ENCODE measurements at places on chromosomes 6 and 20.
A peak's percentile ranks its signal among the peaks of the same experiment; 100 is the strongest.

GRCh38 chr20:24497851-24498250 lies 28.4 kb downstream of the SYNDIG1 start:
- no peak for DNase-seq
- no peak overlapping the region for H3K27ac ChIP-seq
- H3K27me3 ChIP-seq: no peaks in the 10 kb centered on the region
- H3K36me3 ChIP-seq: no peaks in the 10 kb centered on the region

DNA sequence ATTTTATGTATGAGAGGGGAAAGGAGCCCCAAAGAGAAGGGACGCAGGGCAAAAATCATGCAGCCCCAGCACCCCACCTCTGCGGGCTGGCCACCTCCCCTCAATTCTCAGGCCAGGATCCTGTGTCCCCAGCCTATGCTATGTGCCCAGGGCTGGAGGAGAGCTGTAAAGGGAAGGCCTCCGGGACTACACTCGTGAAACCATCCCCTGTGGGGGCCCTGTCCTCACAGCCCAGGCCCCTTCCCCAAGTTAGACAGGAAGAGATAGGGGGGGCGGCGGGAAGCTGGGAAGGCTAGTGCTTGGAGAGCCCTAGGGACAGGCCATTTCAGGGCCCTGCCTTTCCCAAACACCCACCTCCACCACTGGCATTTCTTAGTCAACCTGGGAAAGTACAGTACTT lies 1.4 kb upstream of the COL11A2 start:
- DNase-seq: no peak
- peaks cover 27% of the 10 kb centered on the region for H3K36me3 ChIP-seq
- H3K4me1 ChIP-seq: peaks cover 32% of the 10 kb centered on the region
- peak overlapping the region; percentile 50 for H3K4me3 ChIP-seq

GRCh38 chr6:170572704-170573466 lies 11.6 kb downstream of the PDCD2 start:
- H3K4me3 ChIP-seq: no peak overlapping the region
- H3K27me3 ChIP-seq: no peaks in the 10 kb centered on the region
- peaks cover 85% of the 10 kb centered on the region for H3K36me3 ChIP-seq
- no peak overlapping the region for H3K27ac ChIP-seq
- H3K4me1 ChIP-seq: no peaks in the 10 kb centered on the region
- no peak for DNase-seq

DNA sequence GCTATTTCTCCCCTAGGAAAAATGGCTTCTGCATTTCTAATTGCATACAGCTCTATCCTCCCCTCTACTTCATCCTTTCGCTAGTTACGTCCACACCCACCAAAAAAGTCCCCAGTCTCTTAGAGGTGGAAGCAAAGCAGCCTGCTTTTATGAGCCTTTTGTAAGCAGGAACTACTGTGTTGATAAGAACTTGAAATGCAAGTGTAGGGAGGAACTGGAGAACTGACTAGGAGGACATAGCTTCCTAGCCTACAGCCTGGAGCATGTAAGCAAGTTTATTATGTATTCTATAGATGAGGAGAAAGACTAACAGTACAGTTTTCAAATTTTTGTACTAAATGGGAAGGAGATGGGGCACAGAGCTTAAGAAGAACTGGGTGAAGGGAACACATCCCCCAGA lies 10.3 kb downstream of the ARHGAP18 start:
- H3K4me1 ChIP-seq: peaks cover 27% of the 10 kb centered on the region
- no peaks in the 10 kb centered on the region for H3K27me3 ChIP-seq
- H3K4me3 ChIP-seq: no peak overlapping the region
- H3K27ac ChIP-seq: no peak overlapping the region
- no peaks in the 10 kb centered on the region for H3K36me3 ChIP-seq

DNA sequence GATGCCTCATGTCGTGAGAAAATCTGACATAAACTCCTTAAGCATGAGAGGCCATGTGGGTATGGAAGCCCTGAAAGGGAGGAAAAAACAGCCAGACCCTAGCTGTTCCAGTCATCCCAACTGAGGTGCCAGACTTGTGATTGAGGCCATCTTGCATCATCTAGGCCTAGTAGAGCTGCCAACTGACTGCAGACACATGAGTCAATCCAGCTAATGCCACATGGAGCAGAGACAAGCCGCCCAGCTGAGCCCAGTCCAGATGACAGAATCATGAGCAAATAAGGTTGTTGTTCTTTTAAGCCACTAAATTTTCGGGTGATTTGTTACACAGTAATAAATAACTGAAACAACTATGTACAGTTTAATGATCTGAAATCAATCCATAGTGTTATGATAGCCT lies 680.9 kb downstream of the MAFB start:
- no peaks in the 10 kb centered on the region for H3K4me1 ChIP-seq
- no peak overlapping the region for H3K27ac ChIP-seq
- no peaks in the 10 kb centered on the region for H3K36me3 ChIP-seq
- H3K4me3 ChIP-seq: no peak overlapping the region

GRCh38 chr6:113048741-113049140 lies 701.6 kb downstream of the RFPL4B start:
- H3K36me3 ChIP-seq: no peaks in the 10 kb centered on the region
- no peak overlapping the region for H3K27ac ChIP-seq
- no peaks in the 10 kb centered on the region for H3K27me3 ChIP-seq
- no peak overlapping the region for H3K4me3 ChIP-seq

GRCh38 chr6:108957221-108957620 lies 109.0 kb downstream of the ARMC2 start:
- H3K27ac ChIP-seq: no peak overlapping the region
- no peak overlapping the region for H3K4me3 ChIP-seq
- H3K4me1 ChIP-seq: peaks cover 18% of the 10 kb centered on the region
- no peak for DNase-seq
- no peaks in the 10 kb centered on the region for H3K27me3 ChIP-seq

- no peak overlapping the region for H3K27ac ChIP-seq
- H3K36me3 ChIP-seq: no peaks in the 10 kb centered on the region
- no peak overlapping the region for H3K4me3 ChIP-seq
- no peaks in the 10 kb centered on the region for H3K4me1 ChIP-seq
- DNase-seq: peak; percentile 63
These were observed 40.2 kb downstream of the PPP1R3G start for GRCh38 chr6:5125152-5126006.

DNA sequence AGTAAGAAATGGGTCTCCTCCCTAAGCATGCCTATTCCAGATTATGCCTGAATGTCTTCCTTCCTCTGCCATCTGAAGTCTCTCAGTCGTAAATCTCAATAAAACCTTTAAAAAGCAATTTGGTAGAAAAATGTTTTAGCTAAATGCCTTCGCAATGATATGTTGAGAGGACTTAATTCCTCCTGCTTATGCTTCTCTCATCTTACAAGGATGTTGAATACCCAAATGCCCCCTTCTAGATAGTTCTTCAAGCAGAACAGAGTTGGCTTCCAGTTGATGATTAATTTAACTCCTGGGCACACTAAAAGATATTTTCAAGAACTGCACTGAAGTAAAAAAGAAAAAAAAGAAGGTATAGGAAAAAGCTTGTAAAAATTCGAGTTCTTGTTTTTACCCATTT lies 275.0 kb upstream of the SPTLC3 start:
- peaks cover 2% of the 10 kb centered on the region for H3K27me3 ChIP-seq
- H3K4me1 ChIP-seq: no peaks in the 10 kb centered on the region
- no peak overlapping the region for H3K27ac ChIP-seq
- no peaks in the 10 kb centered on the region for H3K36me3 ChIP-seq
- H3K4me3 ChIP-seq: no peak overlapping the region

DNA sequence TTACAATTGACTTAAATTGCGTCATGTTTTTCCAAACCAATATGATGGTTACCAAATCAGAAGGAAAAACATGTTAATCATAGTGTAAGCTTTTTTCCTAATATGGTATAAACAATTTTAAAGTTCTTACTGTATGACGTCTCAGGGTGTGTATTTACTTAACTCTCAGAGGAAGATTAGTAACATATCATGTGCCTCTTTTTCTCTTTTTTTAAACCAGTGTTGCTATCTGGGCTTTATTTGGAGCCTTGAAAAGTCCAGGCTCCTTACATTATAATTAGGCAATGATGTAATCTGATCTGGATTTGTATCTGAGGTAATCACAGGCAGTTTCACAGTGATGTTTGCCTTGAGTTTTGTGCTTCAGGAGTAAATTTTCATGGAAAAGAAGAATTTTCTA lies 20.4 kb upstream of the RAB23 start:
- H3K4me3 ChIP-seq: no peak overlapping the region
- no peak for DNase-seq
- no peaks in the 10 kb centered on the region for H3K27me3 ChIP-seq
- H3K36me3 ChIP-seq: no peaks in the 10 kb centered on the region
- no peak overlapping the region for H3K27ac ChIP-seq

DNA sequence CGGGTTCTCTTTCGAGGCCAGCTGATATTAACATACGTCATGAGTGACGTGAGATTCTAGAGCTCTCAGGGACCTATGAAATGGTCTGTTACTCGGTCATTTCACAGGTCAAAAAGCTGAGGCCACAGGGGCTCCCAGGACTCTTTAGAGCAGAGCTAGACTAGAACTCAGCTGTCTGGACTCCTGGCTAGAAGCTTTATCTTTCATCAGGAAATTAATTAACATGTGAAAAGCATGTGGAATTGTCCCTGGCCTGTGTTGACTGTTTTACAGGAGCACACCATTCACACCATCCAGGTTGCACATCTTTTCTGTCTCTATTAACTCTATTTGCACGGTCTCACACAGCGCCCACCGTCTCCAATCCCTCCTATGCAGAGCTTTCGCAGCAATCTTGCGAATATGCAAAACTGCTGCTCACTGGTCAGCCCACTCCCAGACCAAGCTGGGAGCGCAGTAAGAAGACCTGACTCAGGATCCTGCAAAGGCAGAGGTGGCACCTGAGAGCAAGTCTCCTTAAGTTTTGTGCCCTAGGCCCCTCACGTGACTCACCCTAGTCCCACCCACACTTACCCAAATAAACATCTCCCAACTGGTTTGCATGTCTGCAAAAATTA lies 522.5 kb downstream of the CD83 start:
- DNase-seq: no peak
- H3K4me3 ChIP-seq: no peak overlapping the region
- H3K4me1 ChIP-seq: peaks cover 17% of the 10 kb centered on the region
- H3K27ac ChIP-seq: no peak overlapping the region

GRCh38 chr6:144744720-144745119 lies 459.6 kb downstream of the UTRN start:
- no peaks in the 10 kb centered on the region for H3K27me3 ChIP-seq
- peaks cover 5% of the 10 kb centered on the region for H3K36me3 ChIP-seq
- H3K27ac ChIP-seq: no peak overlapping the region
- no peaks in the 10 kb centered on the region for H3K4me1 ChIP-seq
- no peak for DNase-seq

GRCh38 chr6:148423601-148424270 lies 81.1 kb downstream of the SASH1 start:
- no peak overlapping the region for H3K4me3 ChIP-seq
- H3K36me3 ChIP-seq: no peaks in the 10 kb centered on the region
- no peaks in the 10 kb centered on the region for H3K27me3 ChIP-seq
- H3K4me1 ChIP-seq: peaks cover 4% of the 10 kb centered on the region
- H3K27ac ChIP-seq: peak overlapping the region; percentile 22

- H3K27me3 ChIP-seq: no peaks in the 10 kb centered on the region
- H3K4me1 ChIP-seq: no peaks in the 10 kb centered on the region
- DNase-seq: no peak
- H3K36me3 ChIP-seq: no peaks in the 10 kb centered on the region
These were observed 212.6 kb downstream of the CLIC5 start for GRCh38 chr6:45803071-45803470.

DNA sequence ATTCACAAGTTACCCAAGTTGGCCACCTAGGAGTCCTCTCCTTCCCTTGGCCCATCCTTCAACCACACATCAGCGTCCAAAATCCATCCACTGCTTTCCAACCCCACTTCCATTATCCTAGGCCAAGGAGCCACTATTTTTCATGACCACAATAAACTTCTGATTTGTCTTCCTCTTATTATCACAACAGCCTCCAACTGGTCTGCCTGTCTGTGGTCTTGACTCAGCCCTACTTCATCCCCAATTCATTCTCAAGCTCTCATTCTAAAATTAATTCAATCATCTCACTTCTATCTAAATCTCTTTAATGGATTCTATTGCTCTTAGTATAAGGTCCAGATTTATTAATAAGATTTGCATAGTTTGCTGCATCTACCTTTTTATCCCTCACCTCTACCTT lies 189.0 kb upstream of the PRDM1 start:
- no peaks in the 10 kb centered on the region for H3K36me3 ChIP-seq
- H3K27me3 ChIP-seq: no peaks in the 10 kb centered on the region
- DNase-seq: no peak
- peaks cover 7% of the 10 kb centered on the region for H3K4me1 ChIP-seq
- H3K4me3 ChIP-seq: no peak overlapping the region

DNA sequence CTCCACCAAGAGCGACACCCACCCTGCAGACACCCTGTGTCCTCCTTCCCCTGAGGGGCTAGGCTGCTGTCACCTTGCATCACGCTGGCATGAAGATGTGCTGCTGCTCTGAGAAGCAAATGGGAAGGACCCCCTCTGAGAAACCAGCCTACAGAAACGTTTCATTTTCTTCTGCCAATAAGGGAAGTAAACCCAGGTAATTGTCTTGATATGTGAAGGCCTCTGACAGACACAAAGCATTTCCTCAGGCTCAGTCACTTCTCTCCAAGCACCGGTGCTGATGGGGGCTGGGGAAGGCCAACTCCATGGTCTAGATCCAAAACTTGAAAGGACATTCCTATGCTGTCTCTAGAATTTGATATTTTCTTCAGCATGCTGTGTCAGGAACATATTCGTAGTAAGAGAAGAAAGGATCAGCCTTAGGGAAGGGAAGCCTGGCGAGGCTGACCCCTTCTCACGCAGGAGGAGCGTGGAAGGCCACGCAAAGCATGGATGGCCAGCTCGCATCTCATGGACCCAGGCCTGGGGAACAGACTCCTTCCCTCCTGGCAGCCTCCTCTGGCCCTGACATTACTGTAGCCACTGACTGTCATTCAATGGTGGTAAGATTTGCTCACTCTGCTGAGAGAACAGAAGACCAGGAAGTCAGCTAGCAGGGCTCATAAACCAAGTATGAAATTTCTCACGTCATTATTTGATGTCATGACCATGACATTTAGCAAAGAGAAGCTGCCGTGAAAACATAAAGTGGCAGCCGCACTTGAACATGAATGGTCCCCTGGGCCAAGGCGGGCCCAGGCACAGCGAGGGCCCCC lies 20.4 kb downstream of the ACSS1 start:
- peak overlapping the region; percentile 40 for H3K27ac ChIP-seq
- H3K4me1 ChIP-seq: peaks cover 83% of the 10 kb centered on the region
- H3K4me3 ChIP-seq: no peak overlapping the region
- no peak for DNase-seq
- no peaks in the 10 kb centered on the region for H3K36me3 ChIP-seq

DNA sequence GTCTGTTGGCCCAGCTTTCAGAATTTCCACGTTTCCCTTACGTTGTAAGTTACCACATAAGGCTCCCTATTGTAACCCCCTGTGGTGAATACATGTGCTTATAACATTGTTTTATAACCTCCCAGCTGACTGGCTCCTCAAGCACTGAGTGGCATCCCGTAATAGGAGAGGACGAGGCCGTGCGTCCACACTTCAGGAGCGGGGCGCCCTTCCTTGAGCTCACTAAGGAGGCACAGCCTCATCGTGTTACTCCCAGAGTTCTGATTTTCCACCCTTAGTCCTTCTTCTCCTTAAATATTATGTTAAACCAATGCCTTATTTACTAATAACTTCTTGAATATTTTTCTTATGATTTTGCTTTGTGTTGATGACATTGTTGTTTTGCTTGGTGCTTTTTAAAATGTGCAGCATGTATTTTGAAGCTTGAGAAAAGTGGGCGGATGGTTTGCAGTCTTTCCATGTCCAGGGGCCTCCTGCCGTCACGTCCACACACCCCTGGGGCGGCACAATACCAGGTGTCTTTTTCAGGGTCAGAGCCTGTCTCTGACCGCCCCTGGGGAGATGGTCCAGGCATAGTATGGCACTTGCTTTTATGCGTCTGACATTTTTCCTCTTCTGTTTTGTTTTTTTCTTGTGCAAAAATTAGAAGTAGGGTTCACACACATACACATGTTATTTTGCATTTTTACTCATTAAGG lies 181.8 kb downstream of the DLL1 start:
- no peaks in the 10 kb centered on the region for H3K36me3 ChIP-seq
- no peak overlapping the region for H3K27ac ChIP-seq
- no peaks in the 10 kb centered on the region for H3K4me1 ChIP-seq
- no peak overlapping the region for H3K4me3 ChIP-seq
- peak; percentile 53 for DNase-seq
- peaks cover 6% of the 10 kb centered on the region for H3K27me3 ChIP-seq

Measured in suprapubic skin (tissue), 4 donors.